ENCODE measurements at places on chromosomes 4 and X. TPM values are rescaled to one million over a fixed set of nuclear protein-coding genes. Genes with fewer than 3 reads are reported as not detected.

DNA sequence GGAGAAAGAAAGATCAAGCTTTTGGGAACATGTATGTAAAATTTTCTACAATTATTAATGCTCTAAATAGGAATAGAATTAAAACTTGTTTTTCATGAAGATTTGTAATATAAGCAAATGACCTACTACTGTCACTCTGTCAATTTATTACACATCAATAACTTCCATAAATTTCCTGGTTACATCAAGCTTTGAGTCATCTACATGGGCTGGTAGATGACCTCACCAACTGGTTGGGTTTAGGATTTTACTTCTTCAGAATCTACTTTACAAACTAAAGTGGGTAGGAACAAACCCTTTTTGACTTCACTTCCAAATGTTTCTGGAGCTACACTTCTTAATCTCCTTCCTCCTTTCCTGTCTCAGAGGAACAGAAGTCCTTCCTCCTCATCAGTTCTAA, 12.0 kb upstream of the LRAT start:
- DNase-seq, result no peak

DNA sequence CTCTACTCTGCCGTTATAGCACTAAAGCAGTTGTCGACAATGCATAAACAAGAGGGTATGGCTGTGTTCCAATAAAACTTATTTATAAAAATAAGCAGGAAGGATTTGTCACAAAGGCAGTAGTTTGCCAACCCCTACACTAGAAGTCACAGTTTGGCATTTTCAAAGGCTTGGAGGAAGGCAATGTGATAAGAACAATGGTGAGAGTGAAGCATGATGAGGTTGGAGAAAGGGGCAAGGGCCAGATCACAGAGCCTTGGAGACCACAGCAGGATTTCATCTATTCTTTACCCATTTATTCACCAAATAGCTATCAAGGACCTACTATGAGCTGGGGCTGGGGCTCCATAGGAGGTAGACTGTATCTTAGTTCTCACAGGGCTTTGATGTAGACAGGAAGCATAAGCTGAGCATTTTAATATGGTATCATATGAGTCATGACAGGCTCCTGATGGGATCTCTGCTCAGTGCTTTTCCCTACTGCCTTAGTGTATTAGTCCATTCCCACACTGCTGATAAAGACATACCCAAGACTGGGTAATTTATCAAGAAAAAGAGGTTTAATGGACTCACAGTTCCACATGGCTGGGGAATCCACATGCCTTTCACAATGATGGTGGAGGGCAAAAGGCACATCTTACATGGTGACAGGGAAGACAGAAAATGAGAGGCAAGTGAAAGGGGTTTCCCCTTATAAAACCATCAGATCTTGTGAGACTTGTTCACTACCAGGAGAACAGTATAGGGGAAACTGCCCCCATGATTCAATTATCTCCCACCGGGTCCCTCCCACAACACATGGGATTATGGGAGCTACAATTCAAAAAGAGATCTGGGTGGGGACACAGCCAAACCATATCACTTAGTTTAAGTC, 58.9 kb downstream of the PPM1K start:
- DNase-seq, result no peak

DNA sequence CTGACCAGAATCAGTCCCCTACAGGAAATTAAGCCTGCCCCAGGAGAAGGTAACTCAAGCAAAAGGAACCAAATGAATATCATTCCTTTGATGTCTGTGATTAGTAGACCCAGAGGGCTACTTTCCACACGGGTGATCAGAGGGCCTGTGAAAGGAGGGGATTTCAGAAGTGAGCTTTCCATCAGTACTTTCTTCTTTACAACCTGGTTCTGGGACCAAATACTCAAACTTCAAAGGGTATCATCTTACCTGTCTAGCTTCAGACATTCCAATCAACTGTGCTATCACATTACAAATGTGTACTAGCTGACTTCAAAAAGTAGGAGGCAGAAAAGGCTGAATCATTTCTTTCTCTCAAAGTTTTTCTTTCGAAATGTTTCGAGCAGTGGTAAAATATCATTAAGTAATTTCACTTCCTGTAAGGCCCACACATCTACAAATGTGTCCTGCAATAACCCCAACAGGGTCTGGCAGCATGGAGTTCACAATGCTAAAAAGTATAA, 23.9 kb downstream of the ACSL4 start:
- no peak for DNase-seq

DNA sequence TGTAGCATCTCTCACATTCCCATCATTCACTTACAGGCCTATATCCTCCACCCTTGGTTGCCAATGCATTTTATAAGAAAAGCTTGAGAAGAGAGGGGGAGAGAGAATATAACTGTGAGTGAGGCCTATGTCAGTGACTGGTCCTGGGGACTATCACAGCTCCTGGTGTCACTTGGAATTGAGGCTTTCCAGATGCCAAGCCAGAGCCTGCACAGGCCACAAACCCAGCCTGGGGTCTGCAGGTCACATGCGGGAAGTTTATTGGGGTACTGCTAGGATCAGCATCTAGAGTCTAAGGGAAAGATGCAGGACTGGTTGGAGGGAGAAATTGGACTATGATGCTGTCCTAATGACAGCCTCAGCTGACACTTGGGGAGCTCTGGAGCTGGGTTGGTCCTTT, 47.6 kb downstream of the RTL5 start:
- no peak for DNase-seq

GRCh38 chr4:85102606-85103005, 136.1 kb upstream of the WDFY3 start:
- DNase-seq, result no peak

PGM2 gene
- 6.2 TPM for total RNA-seq

GRCh38 chrX:20284992-20285391, 18.3 kb upstream of the RPS6KA3 start:
- no peak for DNase-seq

DNA sequence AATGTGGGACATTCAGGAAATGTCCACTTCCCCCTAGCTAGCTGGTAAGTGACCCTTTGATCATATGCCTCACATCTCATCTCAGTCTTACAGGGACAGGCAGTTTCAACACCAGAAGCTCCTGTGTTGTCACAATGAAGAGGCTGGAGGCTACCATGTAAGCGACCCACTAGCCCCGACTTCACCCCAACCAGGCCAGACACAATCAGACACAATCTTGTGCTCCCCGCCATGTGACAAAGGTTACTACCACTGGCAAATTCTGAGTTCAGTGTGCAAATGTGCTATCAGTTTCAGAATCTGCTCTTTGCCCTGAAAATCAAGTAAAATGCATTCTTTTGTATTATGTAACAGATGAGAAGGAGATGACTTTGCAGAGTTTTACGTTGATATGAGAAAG, 56.9 kb upstream of the STS start:
- peak; percentile 54 for DNase-seq

DNA sequence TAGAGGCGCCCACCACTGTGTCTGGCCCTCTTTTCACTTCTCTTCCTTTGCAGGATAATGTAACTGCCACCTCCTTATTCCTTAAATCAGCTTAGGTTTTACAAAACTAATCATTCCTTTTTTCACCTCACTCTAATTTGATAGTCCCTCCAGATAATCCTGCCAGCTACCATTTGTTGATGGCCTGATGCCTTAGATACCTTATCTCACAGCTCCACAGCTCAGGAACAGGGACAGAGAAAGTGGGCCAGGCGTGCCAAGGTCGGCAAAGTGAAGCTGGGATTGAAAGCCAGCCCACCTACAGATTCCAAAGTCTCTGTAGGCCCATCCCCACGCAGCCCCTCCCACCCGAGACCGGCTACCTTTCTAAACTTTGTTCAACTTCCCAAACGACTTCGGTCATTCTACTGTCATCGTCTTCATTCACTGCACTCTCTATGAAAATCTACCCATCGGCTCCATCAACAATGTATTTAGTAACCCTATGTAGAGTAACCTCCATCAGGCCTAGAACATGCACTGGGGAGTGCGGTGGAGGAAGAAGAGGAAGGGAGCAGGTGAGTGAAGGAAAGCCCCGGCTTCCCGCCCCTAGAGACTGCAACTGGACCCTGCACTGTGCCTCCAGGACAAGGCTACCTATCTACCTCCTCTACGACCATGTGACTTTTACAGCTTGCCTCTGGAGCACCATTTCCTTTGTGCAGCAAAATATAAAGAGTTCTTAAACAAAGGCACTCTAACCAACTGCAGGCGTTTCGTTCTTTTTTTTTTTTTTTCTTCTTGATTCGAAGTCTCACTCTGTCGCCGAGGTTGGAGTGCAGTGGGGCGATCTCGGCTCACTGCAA, 1.5 kb downstream of the CASP6 start:
- DNase-seq, result no peak

DNA sequence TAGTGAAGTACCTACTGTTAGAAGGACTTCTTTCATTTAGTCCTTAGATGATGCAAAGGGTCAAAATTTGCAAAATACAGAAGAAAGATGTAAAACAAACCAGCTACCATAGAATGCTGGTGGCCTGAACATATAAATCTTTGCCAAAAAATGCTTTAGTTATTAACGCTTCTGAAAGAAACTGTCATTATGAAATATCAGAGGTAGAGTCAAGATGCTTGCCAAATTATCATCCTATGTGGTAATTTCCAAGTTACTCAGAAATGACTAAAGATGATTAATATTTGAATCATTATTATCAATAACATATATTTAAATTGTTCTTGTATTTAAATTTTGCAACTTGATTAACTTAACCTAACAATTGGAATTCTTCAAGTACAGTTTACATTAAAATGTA, 588.4 kb upstream of the FAM241A start:
- DNase-seq, result no peak

CT45A5 gene
- not detected for total RNA-seq

GRCh38 chrX:46572340-46572936, 1.1 kb upstream of the CHST7 start:
- DNase-seq, result no peak

GRCh38 chrX:19729761-19730160, 157.6 kb downstream of the SH3KBP1 start:
- DNase-seq, result no peak

DNA sequence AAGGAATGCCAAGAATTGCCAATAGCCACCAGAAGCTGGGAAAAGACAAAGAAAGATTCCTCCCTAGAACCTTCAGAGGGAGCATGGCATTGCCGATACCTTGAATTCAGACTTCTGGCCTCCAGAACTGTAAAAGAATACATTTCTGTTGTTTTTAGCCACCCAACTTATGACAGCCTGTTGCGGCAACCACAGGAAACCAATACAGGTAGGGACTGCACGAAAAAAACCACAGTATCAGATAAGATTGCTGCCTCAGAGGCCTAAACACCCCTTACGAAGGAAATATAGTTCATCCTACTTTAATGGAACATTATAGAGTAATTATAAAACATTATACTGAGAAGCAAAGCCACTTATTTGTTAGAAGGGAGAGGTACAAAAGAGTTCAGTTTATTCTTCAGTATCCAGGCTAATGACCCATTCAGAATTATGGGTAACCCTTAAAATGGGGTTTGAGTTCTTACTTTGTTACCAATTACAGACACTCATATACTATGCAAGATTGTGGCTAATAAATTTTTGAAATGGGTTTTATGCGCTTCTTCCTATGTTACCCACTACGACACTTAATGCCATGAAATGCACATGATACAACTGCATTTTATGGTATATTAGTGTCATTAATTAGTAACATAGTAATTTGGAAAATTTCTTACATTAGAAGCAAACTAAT, 37.4 kb upstream of the SMIM10L2A start:
- no peak for DNase-seq

DNA sequence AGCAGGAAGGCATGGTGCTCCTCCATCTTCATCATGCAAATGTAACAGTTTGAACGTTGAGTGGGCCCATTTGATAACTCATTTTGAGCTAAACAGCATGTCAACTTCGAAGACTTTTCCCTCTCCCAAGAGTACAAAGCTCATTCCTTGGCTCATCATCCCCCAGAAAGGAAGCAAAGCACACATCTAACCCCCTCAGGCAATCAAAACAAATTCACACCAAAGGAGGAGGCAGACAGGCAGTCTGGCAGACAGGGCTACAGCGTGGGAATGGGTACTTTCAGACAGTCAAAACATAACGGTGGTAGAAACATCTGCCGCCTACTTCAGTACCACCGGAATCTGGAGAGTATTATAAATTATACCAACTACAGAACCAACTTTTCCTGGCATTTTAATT, 81.7 kb downstream of the PCDH19 start:
- DNase-seq, result no peak

SPANXD gene
- not detected for total RNA-seq

BMP3 gene
- total RNA-seq, result not detected

DNA sequence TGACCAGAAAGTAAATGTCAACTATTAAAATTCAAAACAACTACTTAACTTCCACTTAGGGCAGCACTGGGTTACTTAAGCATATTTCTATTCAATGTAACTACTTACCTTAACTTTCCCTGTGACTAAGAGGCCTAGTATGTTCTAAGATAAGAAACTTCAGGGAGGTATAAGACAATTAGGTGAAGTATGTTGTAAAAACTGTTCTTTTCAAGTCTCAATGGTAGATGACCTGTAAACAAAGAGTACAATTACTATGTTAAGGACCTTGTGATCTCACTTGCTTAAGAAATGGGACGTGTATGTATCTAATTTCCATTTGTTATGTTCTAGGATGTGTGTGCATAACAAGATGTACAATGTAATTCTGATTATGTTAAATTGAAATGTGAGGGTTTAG, 960.5 kb downstream of the CCSER1 start:
- no peak for DNase-seq

DNA sequence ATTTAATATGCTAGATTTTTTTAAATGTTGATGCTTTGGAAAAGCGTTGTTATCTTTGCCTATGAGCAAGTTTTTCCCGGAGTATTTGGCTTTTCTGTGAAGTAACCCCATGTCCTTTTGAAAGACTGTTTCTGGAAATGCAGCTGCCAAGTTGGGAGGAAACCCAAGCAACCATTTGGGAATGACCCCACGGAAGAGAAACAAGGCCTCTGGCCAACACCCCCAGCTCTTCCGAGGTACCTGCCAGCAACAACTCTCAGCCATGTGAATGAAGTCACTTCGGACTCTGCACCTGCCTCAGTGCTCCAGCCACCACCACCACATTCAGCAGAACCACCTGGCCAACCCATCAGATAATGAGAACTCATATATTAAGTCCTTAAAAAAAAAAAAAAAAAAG, 36.2 kb upstream of the DHRSX start:
- no peak for DNase-seq

GRCh38 chr4:38930707-38931106, 63.1 kb downstream of the FAM114A1 start:
- DNase-seq, result no peak

DNA sequence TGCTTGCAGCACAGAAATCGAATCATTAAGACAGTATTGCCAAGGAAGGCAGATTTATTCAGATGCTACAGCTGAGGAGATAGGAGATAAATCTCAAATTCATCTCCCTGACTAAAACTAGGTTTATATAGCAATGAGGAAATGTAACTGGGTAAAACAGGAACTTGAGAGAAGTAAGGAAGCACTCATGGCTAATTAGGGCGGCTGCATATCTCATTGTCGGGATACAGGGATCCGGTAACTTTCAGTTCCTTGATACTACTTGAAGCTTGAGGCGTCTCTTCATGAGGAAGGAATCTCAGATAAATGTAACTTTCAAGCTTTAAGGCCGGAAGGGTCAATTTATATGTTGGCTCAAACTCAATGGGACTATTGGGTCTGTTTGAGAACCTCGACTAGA, 129.2 kb upstream of the WDR1 start:
- DNase-seq, result no peak

Data from left lobe of liver (tissue), 2 donors.